ENCODE measurements at places on chromosomes 16 and 17.

- peak; percentile 78 for DNase-seq
These were observed 7.4 kb downstream of the ACD start for GRCh38 chr16:67652578-67653127.

GRCh38 chr17:50649042-50649908, 14.6 kb downstream of the ABCC3 start:
- DNase-seq, result no peak

- no peak for DNase-seq
These were observed 20.5 kb upstream of the ZNF652 start for GRCh38 chr17:49382556-49382955.

DNA sequence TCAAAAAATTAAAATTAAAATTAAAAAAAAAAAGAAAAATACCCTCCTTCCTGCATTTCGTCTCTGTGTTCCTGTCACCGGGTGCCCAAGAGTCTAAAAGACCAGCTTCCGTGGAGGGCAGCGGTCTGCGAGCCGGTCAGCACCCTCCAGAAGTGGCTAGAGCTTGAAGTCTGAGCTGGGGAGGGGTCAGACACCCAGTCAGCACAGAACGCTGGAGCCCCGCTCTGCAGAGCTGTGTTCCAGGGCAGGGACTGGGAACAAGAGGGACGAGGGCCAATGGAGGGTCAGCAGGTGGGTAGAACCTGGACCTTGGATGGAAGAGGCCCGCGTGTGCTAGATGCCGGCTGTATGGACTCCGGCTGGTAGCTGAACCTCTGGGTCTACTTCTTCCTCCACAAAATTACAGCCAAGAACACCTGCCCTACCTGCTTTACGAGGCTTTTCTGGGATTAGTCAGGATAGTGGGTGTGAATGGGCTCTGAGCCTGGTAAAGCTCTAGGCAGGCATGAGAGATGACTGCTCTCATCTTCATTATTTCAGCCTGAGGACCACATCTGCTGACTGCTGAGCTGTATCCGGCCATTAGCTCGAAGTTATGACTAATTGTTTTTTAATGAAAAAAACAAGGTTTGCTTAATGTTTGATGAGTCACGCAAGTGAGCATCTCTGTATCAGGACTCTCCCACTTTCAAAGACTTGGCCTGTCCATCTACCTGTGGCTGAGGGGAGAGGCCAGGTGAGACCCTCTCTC, 5.9 kb downstream of the TRPV1 start:
- DNase-seq, result no peak

- no peak for DNase-seq
These were observed 37.8 kb downstream of the ERN1 start for GRCh38 chr17:64092113-64092512.

GRCh38 chr17:57929386-57929785, 25.8 kb downstream of the CUEDC1 start:
- DNase-seq, result no peak

- peak; percentile 31 for DNase-seq
These were observed 17.9 kb downstream of the SNX29 start for GRCh38 chr16:11994143-11995119.

GRCh38 chr16:56038564-56039098, 152.7 kb upstream of the GNAO1 start:
- DNase-seq, result peak; percentile 80

GRCh38 chr16:80585764-80586163, 45.0 kb downstream of the DYNLRB2 start:
- no peak for DNase-seq

GRCh38 chr17:73138541-73139138, 26.2 kb upstream of the SSTR2 start:
- DNase-seq, result no peak

DNA sequence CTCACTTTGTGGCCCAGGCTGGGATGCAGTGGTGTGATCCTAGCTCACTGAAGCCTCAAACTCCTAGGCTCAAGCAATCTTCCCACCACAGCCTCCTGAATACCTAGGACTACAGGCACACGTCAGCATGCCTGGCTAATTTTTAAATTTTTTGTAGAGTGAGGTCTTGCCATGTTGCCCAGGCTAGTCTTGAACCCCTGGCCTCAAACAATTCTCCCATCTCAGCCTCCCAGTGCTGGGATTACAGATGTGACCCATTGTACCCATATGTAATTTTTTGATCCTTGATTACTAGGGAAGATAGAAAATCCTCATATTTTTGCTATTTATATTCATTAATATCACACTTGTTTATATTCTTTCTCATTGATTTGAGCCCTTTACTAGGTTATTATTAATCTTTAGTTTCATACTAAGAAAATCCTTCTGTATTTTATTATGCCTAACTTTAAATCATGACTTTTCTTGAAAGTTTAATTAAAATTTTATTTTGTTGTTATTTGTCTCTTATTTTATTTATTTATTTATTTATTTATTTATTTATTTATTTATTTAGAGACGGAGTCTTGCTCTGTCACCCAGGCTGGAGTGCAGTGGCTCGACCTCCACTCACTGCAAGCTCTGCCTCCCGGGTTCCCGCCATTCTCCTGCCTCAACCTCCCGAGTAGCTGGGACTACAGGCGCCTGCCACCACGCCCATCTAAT, 75.4 kb downstream of the BCAS3 start:
- DNase-seq, result no peak

DNA sequence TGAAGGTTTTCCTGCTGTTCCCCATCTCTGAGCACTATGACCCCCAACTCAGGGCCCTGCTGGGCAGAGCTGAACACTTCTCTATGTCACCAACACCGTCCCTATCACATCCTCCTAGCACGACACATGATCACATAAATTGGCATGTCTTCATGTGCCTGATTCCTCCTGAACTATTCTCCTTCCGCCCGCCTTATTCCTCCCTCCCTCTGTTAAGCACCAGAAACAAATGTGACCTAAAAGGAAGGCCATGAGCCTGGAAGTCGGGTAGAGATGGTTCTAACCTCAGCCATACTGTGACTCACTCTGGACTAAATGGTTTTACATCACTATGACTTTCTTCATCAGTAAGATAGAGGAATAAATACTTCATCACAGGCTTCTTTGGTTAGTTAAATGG, 80.8 kb upstream of the DYNLRB2 start:
- DNase-seq, result no peak

DNA sequence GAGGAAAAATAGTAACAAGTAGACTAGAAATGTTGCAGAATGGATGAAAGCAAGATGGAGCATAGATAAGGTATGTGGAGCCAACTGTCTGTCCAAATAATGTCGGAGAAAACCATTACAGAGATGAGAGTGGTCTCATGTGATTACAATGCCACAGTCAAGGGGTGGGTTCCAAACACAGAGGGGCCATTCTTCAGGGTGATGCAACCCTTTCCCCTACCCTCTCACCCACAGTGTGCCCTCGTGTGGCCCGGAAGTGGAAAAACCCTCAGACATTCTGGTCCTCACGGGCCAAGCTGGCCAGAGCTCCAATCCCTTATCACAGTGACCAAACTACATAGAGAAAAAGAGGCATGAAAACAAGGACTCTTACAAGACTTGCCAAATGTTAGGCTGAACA, 17.7 kb upstream of the HS3ST3A1 start:
- peak; percentile 46 for DNase-seq

DNA sequence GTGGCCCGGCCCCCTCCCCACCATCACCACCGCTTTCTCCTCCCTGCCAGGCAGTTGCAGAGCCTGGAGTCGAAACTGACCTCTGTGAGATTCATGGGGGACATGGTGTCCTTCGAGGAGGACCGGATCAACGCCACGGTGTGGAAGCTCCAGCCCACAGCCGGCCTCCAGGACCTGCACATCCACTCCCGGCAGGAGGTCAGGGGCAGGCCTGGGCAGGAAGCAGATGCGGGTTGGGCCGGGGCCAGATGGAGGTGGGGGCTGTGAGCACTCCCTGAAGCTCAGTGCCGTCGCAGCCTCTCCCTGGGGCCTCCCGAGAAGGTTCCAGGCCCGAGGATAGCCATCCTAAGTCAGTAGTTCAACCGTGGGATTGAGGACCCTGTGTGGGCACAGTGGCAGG, 14.2 kb upstream of the ADGRG3 start:
- DNase-seq, result no peak

All from mesendoderm (in vitro differentiated cells).